ENCODE measurements at places on chromosomes 12 and 14. TPM values are rescaled to one million over a fixed set of nuclear protein-coding genes. Genes with fewer than 3 reads are reported as not detected.

The GALNT8 gene
- 1.6 TPM for total RNA-seq

DNA sequence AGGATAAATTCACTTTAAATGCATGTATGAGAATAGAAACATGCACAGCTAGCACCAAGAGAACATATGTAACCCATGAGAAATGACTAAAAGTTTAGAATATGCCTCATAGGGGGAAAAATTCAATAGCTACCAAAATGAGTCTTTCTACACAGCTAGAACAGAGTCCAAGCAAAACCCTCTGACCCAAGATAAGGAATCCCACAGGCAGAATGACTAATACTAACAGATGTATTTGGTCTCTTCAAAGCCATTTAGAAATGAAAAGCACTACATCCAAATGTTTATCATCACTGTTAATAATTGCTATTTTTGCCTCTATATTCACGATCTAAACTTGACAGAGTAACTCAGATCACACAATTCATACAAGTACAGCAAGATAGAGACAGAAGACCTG, 44.0 kb downstream of the KICS2 start:
- DNase-seq = no peak

- DNase-seq = no peak
Measured at GRCh38 chr12:47216150-47216677, 136.5 kb upstream of the AMIGO2 start.

DNA sequence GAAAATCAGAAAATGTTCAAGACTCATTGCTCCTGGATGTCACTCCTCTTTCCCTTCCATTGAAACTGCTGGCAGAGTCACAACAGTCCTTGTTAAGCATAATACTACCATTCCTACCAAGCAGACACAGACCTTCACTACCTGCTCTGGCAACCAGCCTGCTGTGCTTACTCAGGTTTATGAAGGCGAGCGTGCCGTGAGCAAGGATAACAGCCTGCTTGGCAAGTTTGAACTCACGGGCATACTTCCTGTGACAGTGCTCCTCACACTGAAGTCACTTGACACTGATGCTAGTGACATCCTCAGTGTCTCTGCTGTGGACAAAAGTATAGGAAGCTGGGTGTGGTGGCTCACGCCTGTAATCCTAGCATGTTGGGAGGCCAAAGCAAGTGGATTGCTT, 15.7 kb upstream of the PHETA1 start:
- no peak for DNase-seq

- DNase-seq = no peak
Measured at GRCh38 chr14:22824711-22825359, 4.9 kb upstream of the MRPL52 start.

The DYNLL1 gene
- 167 TPM for total RNA-seq

DNA sequence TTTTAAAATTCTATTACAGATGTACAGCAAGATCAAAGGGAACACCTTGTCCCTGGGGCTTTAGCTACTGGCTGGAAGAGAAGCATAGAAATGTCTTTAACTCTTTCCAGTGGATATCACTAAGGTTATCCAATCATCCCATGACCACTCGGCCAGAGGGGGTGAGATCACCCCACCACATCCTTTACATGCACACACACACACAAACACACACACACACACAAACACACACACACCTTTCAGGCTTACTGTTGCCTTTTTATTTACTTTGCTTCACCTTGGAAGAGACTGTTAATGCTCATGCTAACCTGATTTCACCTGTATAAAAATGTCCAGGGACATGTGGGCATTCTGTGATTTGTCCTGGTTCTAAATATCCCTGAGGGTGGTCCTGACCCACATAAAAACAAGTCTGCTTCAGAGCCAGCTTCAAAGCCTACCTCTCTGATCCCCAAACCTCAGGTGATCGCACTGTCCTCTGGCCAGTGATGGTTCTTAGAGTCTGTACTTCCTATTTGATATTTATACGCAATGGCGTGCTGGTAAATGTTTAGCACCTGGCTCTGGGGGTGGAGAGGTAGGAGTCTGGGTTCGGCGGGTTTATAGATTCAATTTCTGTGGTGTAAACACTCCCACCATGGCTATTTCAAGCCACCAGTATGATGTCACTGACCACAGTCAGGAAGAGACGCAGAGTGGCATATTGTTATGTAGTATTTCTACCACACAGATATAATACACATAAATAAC, 166.1 kb upstream of the EEA1 start:
- DNase-seq = no peak

The NPFF gene
- not detected for total RNA-seq

GRCh38 chr12:76018672-76019071, 12.9 kb downstream of the PHLDA1 start:
- DNase-seq = no peak

The NR1H4 gene
- not detected for total RNA-seq

GRCh38 chr14:51356381-51356780, 116.3 kb downstream of the TMX1 start:
- peak; percentile 41 for DNase-seq

DNA sequence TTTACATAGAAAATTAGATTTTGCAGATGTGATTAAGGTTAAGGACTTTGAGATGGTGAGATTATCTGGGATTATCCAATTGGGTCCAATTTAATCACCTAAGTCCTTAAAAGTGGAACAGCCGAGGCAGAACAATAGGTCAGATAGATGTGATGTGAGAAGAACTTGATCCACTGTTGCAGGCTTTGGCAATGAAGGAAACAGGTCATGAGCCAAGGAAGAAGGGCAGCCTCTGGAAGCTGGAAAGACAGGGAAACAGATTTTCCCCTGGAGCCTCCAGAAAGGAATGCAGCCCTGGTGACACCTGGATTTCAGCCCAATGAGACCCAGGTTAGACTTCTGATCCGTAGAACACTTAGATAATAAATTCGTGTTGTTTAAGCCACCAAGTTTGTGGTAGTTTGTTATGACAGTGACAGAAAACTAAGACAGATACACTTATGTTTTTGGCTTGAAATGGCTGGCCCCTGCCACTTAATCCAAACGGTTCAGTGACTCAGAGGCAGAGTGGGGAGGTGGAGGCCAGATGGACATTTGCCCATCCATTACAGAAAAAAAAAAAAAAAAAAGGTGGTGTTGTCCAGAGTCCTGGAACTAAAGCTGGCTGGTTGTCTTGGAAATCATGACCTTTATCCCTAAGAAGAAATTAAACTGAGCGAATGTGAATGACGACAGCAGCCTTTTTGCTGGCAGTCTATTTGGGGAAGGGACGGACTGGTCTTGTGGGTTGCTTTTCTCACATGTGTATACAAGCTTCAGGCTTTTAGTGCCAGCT, 181.9 kb upstream of the NRXN3 start:
- DNase-seq = no peak

GRCh38 chr14:105206873-105207272, 25.8 kb upstream of the NUDT14 start:
- DNase-seq = no peak

The HOXC5 gene
- total RNA-seq = 0.73 TPM

GRCh38 chr12:89700191-89700810, 8.3 kb downstream of the ATP2B1 start:
- DNase-seq = no peak

The KRT71 gene
- 0.16 TPM for total RNA-seq

The MMP19 gene
- total RNA-seq = 50.6 TPM

DNA sequence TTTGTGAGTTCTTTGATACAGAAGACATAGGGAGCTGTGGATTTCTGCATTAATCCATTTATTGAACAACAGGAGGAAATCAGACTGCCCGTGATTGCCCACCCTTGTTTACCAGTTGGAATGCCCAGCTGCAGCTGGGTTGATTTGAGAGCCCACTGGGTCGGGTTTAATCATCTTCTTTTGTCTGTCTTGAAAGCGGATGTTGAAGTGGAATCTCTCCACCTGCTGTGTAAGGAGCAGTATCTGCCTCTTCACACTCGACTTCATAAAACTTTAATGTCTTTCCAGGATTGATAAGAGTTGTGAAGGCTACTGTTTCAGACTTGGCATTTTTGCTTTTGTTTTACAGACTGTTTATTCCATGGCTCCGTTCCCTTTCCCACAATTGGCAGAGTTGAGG, 39.9 kb downstream of the TBC1D30 start:
- DNase-seq = no peak

GRCh38 chr14:51776102-51776894, 84.1 kb upstream of the GNG2 start:
- DNase-seq = peak; percentile 38

The RNASE2 gene
- total RNA-seq = 3.2 TPM

DNA sequence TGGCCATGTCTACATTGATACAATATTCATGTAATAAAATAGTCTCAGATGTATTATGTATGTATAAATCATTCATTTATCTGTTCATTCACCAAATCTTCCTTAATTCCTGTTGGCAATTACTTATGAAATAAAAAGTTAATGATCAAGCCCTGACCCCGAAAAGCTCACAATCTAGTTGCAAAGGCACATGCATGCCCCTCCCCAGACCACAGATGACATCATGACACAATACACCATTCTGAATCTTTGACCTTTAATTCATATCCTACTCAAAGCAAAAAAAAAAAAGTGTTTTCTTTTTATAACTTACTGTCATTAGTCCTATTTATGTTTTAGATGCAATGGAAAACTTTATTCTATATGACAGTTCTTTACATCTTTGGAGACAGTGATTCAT, 346.9 kb downstream of the PRKD1 start:
- no peak for DNase-seq

DNA sequence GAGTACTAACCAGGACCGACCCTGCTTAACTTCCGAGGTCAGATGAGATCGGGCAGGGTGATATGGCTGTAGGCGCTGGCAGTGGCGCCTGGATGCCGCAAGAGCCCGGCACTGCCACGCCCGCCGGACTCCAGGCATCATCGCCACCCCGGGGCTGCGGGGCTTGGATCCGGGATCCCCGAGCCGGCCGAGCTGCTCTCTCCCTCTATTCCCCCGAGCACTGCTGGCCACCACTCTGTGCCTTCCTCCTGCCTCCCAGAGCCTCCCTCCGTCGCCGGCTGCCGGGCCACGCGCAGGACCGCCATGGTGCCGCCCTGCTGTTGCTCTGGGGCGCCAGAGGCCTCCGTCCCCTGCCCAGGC, 153.2 kb upstream of the ALG10B start:
- DNase-seq = no peak

GRCh38 chr14:94000267-94000666, 3.2 kb downstream of the CCDC197 start:
- no peak for DNase-seq

DNA sequence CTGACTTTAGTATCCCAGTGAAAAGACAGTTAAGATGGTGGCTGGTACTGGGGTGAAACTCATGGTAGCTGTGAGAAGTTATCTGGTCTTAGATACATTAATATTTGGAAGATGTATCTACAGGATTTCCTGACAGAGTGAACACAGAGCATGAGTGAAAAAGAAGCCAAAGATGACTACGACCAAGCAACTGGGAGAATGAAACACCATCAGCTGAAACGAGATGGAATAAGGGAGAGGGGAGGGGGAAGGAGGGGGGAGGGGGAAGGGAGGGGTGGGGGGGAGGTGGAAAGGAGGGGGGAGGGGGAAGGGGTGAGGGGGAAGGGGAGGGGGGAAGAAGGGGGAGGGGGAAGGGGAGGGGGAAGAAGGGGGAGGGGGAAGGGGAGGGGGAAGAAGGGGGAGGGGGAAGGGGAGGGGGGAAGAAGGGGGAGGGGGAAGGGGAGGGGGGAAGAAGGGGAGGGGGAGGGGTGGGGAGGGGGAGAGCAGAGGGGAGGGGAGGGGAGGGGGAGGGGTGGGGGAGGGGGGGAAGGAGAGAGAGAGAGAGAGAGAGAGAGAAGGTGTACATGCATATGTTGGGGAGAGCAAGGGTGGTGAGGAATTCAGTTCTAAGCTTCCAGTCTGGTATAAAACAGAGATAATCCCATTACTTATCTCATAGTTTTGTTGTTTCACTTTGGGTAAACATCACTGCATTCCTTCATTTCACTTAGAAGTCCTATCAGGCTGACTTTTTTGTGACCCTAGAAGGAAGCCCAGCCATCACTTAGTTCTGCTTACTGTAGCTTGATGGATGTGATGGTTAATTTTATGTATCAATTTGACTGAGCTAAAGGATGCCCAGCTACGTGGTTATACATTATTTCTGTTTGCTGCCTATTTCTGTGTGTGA, 73.9 kb downstream of the SPPL3 start:
- no peak for DNase-seq

- no peak for DNase-seq
Measured at GRCh38 chr12:30646821-30647220, 48.8 kb downstream of the IPO8 start.

The POTEM gene
- not detected for total RNA-seq

GRCh38 chr14:55160989-55161388, 30.4 kb downstream of the DLGAP5 start:
- DNase-seq = no peak

Measured in breast epithelium (tissue), 4 donors.